SJCRH30 (cell line): ENCODE measurements at places on chromosomes 16 and 17.

DNA sequence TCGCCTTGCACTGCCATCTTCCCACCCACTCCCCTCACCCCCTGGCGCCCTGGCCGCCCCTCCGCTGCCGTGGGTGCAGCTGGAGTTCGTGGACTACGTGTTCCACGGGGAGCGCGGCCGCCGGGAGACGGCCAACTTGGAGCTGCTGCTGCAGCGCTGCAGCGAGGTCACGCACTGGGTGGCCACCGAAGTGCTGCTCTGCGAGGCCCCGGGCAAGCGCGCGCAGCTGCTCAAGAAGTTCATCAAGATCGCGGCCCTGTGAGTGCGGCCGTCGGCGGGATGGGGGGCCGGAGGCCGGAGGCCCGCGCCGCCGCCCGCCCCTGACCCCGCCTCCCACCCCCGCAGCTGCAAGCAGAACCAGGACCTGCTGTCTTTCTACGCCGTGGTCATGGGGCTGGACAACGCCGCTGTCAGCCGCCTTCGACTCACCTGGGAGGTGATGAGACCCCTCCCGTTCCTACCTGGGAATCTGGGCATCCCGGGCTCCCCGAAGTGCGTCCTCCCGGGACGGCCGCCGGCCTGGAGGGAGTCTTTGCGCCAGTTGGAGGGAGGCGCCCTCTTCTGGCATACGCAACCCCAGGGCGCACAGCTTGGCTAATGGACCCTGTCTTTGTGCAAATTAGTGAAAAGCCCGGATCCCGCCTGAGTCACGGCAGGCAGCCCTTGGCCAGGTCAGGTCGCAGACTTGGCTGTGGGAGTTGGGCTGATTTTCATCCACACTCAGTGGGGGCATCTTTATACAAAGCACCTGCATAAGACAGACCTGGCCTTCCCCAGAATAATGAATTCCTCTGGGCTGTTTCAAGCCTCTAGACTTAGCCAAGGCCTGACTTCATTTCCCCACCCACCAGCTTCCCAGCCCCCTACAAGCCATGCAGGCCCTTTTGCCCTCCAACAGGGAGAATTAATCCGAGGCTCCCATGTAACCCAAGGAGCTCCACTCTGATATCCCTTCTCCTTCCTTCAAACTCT is 14.3 kb downstream of the RAPGEFL1 start:
- DNase-seq = no peak

GRCh38 chr17:8220783-8221662 is 10.6 kb upstream of the AURKB start:
- peak; percentile 86 for DNase-seq

GRCh38 chr16:83907631-83908250 is 8.8 kb downstream of the MLYCD start:
- no peak for DNase-seq

DNA sequence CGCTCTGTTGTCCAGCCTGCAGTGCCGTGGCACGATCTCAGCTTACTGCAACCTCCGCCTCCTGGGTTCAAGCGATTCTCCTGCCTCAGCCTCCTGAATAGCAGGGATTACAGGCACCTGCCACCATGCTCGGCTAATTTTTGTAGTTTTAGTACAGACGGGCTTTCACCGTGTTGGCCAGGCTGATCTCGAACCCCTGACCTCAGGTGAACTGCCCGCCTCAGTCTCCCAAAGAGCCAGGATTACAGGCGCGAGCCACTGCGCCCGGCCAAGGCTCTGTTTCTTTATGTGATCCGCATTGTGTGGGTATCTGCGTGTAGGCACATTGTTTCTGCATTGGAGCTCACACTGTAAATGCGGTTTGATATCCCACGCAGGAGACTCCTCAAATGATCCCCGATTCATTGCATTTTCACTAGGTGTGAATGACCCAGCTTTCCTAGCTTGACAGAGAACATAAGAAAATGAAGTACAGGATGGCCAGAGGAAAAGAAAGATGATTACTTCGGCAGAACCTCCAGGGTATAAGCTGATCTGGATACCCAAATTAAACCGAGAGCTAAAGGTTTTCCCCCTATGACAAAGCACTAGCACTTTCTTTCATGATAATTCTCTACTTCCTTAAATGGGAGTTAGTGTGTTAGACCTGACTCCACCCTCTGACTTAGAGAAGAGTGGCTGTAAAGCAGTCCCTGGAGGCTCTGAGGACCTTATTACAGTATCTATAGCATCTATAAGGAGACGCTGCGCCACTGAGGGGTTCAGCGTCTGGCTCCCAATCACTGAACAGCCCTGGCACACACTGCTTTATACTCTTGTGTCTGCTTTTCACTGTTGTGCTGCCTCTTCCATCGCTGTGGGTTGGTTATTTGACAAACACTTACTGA is 17.3 kb downstream of the COTL1 start:
- DNase-seq = no peak

DNA sequence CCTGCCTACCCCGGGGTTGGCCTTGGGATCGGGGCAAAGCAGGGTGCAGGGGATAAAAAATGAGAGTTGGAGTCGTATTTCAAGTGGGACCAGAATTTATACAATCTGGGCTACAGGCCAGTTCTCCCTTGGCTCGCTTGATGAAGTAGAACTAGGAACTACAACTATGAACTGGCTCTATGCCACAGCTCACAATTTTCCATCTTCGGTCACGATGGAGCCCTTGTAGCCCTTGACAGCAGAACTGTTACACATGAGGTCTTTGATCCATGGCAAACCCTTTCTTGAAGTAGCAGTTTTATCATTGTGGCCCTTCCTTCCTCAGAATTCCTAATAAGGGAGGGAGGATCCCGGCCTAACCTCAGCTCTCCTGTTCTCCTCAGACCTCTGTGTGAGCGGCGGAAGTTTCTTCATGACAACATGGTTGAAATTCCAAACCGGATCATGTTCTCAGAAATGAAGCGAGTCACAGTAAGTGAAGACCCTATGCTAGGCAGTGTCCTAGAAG is 17.1 kb downstream of the LIG3 start:
- no peak for DNase-seq

GRCh38 chr16:81319221-81319912 is 4.6 kb downstream of the GAN start:
- DNase-seq = no peak

GRCh38 chr17:35612924-35613521 is 25.9 kb downstream of the AP2B1 start:
- DNase-seq = peak; percentile 68

DNA sequence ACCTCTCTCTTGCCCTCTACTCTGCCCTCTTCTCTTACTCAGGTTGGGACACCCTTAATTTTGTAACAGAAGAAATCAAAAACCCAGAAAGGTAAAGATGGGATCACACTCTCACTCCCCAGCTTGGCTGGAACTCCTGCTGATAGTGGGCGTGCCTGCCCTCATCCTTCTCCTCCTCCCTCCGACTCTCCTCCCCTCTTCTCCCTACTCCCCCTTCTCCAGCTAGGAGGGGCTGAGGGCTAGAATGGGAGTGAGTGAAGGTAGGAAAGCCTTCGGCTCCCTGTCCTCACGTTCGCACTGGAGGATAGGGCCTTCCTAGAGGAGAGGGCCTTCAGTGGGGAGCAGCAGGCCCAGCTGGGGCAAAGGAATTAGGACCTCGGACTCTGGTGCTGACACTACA is 20.3 kb downstream of the SLC7A6OS start:
- no peak for DNase-seq

DNA sequence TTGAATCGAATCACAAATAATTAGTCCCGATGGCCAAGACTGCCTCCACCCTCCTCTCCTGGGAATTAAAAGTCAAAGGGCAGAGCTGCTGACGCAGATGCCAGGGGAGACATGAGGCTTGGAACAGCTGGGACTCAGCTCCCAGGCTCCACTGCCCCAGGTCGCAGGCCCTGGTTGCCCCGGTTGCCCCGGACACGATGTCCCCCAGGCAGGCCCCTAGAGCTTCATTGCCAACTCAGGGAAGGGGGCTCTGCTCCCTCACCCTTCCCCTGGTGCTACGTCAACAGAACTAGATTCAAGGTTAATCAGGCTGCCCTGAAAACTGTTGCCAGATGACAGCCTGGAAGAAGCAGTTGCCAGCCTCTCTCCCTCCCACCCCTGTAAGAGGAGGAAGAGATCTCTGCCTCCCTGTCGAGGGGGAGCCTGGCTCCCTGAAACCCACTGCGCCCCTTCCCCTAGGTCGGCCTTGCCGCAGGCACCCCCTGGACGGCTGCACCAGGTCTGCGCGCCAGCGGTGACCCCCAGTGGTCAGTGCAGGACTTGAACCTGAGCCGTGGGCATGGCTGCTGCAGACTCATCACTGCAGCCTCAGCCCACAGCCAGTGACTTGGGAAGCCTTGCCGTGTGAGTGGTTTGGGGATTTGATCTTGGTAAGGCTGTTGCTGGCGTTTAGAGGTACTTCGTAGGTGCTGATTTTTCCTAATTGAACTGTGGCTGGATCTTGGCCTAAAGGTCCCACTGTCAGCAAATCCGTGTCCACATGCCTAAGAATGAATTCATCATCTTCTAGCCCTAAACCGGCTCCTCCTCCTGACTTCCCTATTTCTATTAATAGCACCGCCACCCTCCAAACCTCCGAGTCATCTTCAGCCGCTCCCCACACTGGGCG is 84.1 kb upstream of the TOB1 start:
- DNase-seq = peak; percentile 80

DNA sequence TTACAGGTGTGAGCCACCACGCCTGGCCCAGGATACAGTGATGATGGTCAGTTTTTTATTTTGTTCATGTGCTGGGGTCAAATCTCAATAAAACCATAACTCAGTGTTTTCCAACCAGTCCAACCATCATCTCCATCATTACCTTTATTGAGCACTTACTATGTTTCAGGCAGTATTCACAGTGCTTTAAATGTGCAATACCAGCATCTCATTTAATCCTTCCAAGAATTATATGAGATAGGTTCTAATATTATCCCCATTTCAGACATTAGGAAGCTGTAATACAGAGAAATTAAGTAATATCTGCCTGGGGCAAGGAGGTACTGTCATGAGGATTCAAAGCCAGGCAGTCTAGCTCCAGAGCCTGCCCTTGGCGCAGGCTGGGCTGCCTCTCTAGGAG is 36.9 kb upstream of the TANGO6 start:
- DNase-seq = no peak

- DNase-seq = no peak
Observed at GRCh38 chr17:58278661-58279015, 2.1 kb downstream of the MPO start.

DNA sequence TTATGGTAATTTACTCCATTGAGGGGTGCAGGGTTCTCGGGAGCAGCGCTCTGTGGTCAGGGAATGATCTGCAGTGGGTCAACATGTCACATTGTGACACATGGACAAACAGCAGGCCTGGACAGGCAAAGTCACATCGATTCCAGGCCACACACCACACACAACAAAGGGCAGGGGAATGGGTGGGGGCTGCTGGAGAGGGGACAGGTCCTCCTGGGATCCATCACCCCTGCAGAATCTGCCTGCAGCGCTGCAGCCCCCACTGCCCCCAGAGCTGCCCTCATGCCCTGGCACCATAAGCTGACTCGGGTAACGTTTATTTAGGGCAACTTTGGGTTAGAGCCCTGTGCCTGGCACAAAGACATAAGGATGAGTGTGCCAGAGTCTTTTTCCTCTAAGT is 9.1 kb downstream of the PEMT start:
- DNase-seq = no peak

DNA sequence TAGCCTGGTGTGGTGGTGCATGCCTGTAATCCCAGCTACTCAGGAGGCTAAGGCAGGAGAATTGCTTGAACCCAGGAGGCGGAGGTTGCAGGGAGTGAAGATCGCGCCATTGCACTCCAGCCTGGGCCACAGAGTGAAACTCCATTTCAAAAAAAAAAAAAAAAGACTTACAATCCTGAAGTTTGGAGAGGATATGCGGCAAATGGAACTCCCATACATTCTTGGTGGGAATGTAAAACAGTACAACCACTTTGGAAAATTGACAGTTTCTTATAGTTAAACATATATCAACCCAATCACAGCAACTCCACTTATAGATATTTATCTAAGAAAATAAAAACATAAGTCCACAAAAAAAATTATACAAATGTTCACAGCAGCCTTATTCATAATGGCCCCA is 11.9 kb downstream of the GFOD2 start:
- no peak for DNase-seq

DNA sequence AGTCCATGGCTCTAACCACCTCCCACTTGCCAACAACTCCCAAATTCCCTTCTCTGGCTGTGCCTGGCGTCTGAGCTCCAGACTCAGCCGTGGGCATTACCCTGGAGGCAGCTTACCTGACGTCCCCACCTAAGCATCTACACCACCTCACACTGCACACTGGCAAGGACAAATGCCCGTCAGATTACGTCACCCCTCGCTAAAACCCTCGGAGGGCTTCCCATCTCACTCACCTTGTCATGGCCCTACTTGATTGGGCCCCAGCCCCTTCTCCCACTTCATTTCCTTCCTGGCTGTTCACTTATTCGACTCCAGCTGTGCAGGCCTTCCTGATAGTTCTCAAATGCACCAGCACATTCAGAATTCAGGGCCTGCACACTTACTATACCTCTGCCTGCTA is 13.4 kb downstream of the ALOXE3 start:
- no peak for DNase-seq

GRCh38 chr17:73342541-73343167 is 30.9 kb upstream of the CDC42EP4 start:
- peak; percentile 91 for DNase-seq

- DNase-seq = no peak
Observed at GRCh38 chr16:10495031-10495345, 85.4 kb downstream of the EMP2 start.

DNA sequence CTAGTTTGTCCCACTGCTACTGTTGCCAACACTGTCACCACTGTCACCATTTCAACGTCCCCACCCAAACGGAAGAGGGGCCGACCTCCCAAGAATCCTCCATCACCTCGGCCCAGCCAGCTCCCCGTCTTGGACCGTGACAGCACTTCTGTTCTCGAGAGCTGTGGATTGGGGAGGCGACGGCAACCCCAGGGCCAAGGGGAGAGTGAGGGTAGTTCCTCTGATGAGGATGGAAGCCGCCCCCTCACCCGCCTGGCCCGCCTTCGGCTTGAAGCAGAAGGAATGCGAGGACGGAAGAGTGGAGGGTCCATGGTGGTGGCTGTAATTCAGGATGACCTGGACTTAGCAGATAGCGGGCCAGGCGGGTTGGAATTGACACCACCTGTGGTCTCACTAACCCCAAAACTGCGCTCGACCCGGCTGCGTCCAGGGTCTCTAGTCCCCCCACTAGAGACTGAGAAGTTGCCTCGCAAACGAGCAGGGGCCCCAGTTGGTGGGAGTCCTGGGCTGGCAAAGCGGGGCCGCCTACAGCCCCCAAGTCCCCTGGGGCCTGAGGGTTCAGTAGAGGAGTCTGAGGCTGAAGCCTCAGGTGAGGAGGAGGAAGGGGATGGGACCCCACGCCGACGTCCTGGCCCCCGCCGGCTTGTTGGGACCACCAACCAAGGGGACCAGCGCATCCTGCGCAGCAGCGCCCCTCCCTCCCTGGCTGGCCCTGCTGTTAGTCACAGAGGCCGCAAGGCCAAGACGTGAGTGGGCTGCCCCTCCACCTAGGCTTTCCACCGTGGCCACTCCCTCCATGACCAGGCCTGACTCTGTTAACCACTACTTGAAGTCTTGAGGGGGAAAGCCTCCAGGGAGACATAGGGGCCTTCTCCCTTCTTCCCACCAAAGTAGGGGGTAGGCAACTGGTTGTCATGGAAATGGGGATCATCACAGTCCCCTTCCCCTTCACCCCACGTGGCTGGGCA is 9.0 kb upstream of the PHKG2 start:
- DNase-seq = no peak
